ENCODE measurements at places on chromosomes 1 and 21.

GRCh38 chr1:216434232-216434631 lies 11.0 kb upstream of the USH2A start:
- DNase-seq: no peak

DNA sequence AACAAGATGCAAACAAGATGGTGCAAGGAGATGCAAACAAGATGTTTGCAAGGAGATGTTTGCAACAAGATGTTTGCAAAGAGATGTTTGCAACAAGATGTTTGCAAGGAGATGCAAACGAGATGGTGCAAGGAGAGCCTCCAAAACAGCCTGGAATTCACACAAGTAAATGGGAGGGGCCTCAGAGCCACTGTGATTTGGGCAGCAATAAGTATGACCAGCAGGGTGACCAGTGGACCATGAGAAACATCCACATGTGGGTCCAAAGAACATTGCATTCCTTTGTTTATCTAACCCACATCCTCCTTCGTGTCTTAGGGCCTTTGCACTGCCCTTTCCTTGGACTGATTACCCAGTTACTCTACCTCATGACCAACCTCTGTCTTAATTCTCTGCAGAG lies 162.9 kb downstream of the PLPP3 start:
- DNase-seq: no peak

GRCh38 chr1:70497152-70497551 lies 86.1 kb downstream of the CTH start:
- DNase-seq: no peak

DNA sequence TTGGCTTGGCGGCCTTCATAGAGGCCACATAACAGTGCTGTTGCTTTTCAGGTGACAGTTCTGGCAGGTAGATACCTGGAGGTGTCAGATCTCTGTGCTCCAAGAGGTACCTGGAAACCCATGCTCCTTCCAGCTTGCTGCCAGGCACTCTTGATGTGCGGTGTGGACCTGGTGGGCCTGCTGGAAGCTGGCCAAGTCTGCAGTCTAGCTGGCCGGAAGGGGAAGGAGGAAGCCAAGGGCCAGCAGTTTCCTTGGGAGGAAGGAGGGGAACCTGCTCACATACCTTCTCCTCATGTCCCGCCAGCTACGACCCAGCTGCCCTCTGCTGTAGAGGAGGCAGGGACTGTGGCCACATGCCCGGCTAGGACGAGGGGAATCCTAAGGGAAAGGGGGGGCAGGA lies 166.4 kb upstream of the AJAP1 start:
- DNase-seq: no peak

GRCh38 chr21:39386194-39386593 lies 37.3 kb upstream of the HMGN1 start:
- no peak for DNase-seq

DNA sequence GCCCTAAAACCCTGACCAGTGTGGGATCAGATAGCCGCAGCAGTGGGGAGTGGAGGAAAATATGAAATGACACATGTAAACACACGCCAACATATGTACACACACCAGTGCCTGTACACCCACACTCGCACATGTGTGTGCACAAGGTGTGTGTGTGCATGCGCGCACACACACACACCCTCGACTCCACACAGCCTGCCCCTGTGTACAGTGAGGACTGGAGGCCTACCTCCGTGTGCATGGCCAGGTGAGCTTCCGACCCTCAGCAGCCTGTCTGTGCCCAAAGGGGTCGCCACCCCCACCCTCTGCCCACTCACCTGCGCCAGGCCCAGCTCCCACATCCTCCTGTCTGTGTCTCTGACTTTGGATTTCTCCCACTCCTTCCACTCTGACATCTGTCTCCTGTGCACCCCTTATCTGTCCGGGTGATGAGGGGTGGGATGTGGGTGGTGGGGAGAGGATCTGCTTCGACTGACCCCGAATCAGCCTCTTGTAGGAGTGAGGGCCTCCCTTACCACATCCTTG lies 31.7 kb downstream of the CITED4 start:
- no peak for DNase-seq

GRCh38 chr1:168392958-168393549 lies 112.4 kb downstream of the TBX19 start:
- DNase-seq: no peak

- no peak for DNase-seq
Observed at GRCh38 chr1:203103829-203104495, 18.1 kb upstream of the MYOG start.

- no peak for DNase-seq
Observed at GRCh38 chr21:45560106-45561021, 18.1 kb upstream of the SLC19A1 start.

- DNase-seq: peak; percentile 86
Observed at GRCh38 chr1:27671964-27672749, at the start of gene IFI6. IFI6 (minus strand) TSS chr1:27672192; CDS start chr1:27669314, 2,878 bp downstream.

DNA sequence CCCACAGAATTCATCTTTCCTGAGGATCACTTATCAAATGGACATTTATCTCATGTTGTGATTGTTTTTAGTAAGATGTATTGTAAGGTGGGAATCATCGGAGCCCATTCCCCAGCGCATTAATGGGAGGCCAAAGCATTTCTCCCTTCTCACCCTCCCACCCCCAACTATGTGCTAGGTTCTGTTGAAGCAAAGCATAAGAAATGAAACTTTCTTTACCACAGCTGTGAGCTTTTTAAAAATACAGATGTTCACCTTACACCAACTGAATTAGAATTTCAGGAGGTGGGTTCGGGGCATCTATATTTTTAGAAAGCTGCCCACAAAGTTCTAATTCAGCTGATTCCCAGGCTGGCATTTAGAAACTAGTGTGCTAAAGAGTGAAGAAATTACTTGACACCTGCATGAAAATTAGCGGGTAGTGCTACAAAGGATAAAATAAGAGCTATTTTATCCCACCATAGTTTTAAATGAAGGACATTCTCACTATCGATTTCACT lies 26.3 kb downstream of the UAP1 start:
- DNase-seq: no peak

GRCh38 chr1:154807048-154807591 lies 63.0 kb downstream of the KCNN3 start:
- DNase-seq: no peak

GRCh38 chr1:51578383-51579109 lies 38.3 kb upstream of the OSBPL9 start:
- no peak for DNase-seq

DNA sequence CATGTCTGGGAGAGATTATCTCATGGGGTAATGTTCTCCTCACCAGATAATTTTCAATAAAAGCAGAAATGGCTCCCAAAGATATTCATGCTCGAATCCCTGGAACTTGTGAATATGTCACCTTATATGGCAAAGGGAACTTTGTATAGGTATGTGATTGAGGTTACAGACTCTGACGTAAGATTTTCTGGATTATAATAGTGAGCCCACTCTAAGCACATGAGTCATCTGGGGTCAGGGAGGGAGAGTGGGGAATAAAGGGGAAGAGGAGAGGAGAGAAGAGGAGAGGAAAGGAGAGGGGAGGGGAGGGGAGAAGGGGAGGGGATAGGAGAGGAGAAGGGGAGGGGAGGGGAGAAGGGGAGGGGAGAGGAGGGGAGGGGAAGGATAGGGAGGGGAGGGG lies 1193.9 kb downstream of the PLA2G4A start:
- no peak for DNase-seq

DNA sequence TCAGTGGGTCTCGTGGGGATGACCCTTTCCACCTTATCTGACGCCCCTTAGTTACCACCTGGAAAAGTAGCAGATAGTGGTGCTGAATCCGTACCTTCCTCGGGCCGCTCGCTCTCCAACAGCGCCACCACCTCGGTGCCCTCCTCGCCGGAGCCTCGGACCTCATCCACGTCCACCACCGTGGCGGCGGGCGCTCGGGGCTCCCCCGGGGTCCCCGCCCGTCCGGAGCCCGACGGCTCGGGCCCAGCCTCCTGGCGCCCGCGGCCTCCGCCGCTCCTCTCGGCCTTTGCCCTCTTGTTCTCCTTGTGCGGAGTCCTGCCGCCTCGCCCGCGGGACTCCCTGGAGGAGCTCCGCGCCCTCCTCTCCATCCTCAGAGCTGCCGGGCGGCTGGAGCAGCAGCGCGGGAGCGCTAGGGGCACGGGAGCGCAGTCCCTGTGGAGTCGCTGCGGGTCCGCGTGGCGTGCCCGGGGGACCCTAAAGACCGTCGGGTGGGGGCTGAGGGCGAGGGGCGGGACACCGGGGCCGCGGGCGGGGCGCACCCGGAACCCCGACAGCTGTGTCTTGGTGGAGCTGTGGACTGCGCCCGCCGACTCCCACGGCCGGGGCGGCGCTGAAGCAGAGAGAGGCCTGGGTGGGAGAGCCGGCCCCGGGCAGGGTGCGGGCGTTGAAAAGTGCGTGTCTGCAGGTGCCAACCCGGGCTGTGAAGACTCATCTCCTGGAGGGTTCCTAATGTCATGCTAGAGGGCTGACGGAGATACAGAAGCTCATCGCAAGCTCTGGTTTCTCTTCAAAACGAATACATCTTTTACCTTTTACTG lies at the start of gene NPHS2:
Gene NPHS2, minus strand, starts transcription at position 452 of the 818 bp plus-strand sequence. Its CDS starts 84 bp downstream, at position 368.
- DNase-seq: no peak

DNA sequence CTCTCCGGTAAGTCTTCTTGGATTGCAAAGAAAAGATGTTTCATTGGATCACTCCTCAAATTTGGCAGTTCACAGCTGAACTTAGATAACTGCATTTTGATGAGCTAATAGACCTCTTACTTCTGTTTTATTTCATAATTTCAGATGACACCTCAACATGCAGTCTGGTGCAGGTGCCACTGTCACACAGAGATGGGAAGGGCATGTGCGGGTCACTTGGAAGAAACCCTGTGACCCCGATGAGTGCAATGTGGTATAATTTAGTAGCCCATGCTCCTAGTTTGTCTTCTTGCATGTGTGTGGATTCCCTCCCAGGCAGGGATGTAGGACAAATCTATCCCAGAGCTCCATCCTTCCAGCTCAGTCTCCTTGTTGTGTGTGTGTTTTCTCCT lies 481 bp upstream of the SLAMF1 start:
- no peak for DNase-seq

- no peak for DNase-seq
Observed at GRCh38 chr1:40257313-40257687, 736 bp upstream of the ZMPSTE24 start.

DNA sequence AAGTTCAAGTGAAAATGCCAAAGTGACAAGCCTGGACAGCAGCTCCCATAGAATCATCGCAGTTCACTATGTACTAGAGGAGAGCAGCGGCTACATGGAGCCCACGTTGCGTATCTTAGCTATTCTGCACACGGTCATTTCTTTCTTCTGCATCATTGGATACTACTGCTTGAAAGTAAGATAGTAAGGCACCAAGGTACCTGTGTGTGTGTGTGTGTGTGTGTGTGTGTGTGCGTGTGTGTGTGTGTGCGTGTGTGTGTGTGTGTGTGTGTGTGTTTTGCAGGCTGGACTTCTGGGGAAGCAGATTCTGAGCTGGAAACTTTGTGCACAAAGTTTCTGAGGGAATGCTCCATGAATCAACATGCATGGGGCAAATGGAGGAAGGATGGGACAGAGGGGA lies 98.6 kb downstream of the ZP4 start:
- no peak for DNase-seq

DNA sequence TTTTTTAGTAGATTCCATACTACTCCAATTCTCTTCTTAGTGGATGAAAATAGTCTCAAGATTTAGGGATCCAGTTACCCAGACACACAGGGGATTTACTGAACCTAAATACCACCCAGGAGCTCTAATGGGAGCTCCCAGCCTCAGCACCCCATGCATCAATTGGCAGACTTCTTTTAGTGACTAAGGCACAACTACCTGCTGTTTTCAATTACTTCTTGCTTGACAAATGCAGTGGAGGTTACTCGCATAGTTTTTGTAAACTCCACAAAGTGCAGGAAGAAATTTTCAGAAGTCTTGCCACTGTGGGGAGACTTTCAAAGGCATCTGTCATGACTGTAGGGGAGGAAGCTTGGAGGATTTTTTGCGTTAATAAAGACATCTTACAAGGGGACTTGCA lies 35.5 kb upstream of the MAP10 start:
- DNase-seq: no peak

DNA sequence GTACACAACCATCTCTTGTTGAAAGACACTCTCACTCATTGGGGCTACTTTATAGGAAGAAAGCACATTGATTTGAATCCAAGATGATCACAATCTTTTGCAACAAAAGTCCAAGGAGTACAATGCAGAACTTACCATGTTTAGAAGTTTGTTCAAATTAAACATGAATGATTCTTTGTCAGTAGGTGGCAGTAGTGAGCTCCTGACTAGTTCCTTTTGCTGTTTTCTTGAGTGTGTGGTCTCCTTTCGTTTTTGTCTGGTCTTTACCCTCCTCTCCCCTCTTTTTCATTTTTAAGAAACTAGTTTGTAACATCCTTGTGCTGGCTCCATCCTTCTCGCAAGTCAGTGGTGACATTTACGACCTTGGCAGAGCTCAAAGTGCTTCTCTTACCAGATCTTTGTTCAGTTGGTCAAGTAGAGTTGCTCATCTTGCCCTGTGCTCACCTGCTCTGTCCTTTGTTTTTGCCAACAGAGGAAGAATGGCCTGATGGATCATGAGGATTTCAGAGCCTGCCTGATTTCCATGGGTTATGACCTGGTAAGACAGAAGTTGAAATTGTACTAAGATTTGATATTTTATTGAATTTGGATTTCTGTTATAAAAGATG lies 35.7 kb upstream of the MTR start:
- no peak for DNase-seq

- DNase-seq: no peak
Observed at GRCh38 chr1:198064181-198064580, 92.6 kb upstream of the NEK7 start.

DNA sequence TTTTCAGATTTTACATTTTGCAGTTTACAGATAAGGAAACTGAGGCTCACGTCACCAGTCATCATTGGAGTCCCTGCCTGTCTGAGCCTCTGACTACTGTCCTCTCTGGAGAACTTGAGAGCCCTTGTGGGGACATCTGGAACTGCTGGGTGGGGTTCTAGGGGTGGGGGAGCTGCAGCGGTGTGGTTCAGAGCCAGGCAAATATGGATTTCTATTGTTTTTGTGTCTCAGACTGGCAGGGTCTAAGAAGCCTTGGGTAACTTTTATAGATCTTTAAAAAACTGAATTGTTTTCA lies 46.9 kb downstream of the IER5 start:
- no peak for DNase-seq

GRCh38 chr1:76038287-76039004 lies 36.1 kb upstream of the ST6GALNAC3 start:
- DNase-seq: no peak
